Type B pancreatic cell (in vitro differentiated cells): ENCODE measurements at places on chromosomes 3 and 15. TPM values are rescaled to one million over a fixed set of nuclear protein-coding genes. Genes with fewer than 3 reads are reported as not detected.

C15orf62 gene
- 1.1 and 1.3 TPM in 2 replicates for total RNA-seq

DNA sequence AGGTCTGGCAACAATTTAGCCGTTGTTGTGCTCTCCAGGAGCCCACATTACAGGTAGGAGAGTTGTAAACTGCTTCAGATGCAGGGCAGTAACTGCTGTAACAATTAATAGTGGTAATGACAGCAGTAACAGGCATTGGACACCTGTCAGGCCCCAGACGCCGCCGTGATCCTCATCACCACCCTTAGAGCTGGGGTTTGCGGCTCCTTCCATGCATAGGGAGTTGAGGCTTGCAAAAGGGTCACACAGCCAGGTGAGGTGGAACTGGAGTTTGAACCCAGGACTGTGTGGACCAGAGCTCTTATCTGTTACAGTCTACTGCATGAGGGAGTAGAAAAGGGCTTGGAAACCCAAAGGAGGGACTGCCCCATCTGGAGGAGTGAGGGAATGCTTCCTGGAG, 26.8 kb upstream of the NR2C2 start:
- DNase-seq: no peak
- H3K4me3 ChIP-seq: no peak overlapping the region
- peaks cover 32% of the 10 kb centered on the region for H3K27me3 ChIP-seq
- H3K4me1 ChIP-seq: peaks cover 3% of the 10 kb centered on the region
- H3K27ac ChIP-seq: no peak overlapping the region
- no peaks in the 10 kb centered on the region for H3K36me3 ChIP-seq

DNA sequence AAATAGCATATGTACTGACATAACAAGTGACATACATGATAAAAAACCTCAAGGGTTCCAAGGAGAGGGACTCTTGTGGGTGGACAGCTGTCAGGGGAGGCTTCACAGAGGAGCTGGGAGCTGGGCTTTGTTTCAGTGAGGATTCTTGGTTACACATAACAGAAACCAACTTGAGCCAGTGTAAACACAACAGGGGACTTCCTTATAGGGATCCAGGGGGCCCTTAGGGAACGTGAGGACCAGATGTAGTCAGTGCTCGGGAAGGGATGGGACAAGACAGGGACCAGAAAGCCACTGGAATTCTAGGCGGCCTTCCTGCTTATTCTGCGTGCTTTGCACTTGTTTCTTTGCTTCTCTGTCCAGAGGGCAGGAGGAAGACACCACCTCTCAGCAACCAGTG, 34.9 kb downstream of the SNAPC5 start:
- DNase-seq: no peak
- H3K27me3 ChIP-seq: no peaks in the 10 kb centered on the region
- peaks cover 6% of the 10 kb centered on the region for H3K4me1 ChIP-seq
- H3K36me3 ChIP-seq: peaks cover 6% of the 10 kb centered on the region
- no peak overlapping the region for H3K4me3 ChIP-seq
- peak overlapping the region; percentile 31 for H3K27ac ChIP-seq

PCSK6 gene
- total RNA-seq: 5.4 and 6.5 TPM in 2 replicates

DNA sequence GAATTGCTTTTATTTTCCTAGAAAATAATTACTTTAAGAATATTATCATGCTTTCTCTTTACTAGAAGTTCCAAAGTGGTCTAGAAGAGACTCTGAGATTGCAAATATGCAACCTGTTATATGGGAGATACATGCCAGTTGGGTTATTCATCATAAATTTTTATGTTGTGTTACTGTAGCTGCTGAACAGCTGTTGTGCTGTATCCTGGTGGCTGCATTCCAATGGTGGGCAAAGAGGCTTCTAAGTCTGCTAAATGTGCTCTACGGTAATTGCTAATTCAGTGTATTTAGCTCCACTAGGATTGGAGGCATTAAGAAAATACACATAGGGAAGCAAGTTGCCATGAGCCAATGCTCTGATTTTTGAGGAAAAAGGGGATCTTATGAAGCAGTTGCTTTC, 409.0 kb downstream of the TUSC7 start:
- no peaks in the 10 kb centered on the region for H3K27me3 ChIP-seq
- no peaks in the 10 kb centered on the region for H3K36me3 ChIP-seq
- DNase-seq: no peak
- peaks cover 12% of the 10 kb centered on the region for H3K4me1 ChIP-seq
- H3K27ac ChIP-seq: no peak overlapping the region
- H3K4me3 ChIP-seq: no peak overlapping the region

DNA sequence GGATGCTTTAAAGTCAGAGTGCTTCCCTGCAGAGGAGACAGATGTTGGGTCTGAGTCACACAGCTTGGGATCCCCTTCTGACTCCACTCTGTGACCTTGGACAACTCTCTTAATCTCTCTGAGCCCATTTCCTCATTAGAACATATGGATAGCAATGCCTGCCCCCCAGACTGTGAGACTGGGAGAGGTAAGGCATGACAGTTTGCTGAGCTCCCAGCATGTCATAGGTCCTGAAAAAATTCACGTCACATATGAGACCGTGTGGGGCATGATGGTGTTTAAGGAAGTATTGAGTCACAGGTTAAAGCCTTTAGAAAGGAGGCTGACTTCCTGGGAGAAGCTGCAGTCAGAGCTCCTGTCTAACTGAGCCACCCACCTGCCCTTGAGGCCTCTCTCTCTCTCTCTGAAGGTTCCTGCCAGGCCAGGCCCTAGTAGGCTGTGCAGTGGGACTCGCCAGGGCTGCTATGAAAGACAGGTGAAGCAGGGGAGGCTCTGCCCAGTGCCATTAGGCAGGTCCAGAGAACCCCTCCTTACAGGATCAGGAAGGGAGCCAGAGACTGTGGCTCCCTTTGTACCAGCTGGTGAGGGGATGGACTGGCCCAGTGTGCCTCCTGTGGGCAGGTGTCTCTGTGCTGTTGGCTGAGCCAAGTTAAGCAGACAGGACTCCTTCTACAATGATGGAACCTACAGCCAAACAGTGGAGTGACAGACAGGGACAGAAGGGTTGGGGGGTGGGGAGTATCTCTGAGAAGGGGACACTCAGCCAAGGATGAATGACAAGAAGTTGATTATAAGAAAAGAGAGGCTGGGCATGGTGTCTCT, 19.5 kb upstream of the DOCK3 start:
- H3K27ac ChIP-seq: no peak overlapping the region
- H3K4me3 ChIP-seq: no peak overlapping the region
- no peaks in the 10 kb centered on the region for H3K36me3 ChIP-seq
- no peaks in the 10 kb centered on the region for H3K27me3 ChIP-seq
- DNase-seq: no peak

DNA sequence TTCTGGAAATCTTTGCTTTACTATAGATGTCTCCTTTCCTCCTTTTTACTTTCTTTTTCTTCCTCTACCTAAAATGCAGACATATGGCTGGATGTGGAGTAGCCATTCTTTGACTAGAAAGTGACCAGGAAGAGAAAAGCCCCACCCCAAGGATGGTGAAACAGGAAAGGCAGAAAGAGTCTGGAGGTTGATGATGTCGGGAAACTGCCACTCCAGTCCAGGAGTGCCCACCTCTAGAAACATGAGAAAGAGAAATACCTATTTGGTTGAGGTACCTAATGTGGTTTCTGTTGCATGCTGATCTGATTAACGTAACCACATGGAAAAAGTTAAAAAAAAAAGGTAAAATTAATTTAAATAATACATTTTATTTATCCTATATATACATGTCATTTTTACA, 55.2 kb upstream of the SSR3 start:
- H3K27ac ChIP-seq: no peak overlapping the region
- peaks cover 5% of the 10 kb centered on the region for H3K27me3 ChIP-seq
- no peak overlapping the region for H3K4me3 ChIP-seq
- DNase-seq: no peak

- no peak overlapping the region for H3K27ac ChIP-seq
- H3K36me3 ChIP-seq: peaks cover 3% of the 10 kb centered on the region
- no peak overlapping the region for H3K4me3 ChIP-seq
- peaks cover 3% of the 10 kb centered on the region for H3K4me1 ChIP-seq
- DNase-seq: no peak
- H3K27me3 ChIP-seq: no peaks in the 10 kb centered on the region
Measured at GRCh38 chr15:80003171-80003570, 32.2 kb upstream of the BCL2A1 start.

FGD5 gene
- total RNA-seq: 1.6 and 15.3 TPM in 2 replicates

ROPN1 gene
- not detected in 2 replicates for total RNA-seq
